ENCODE measurements at places on chromosomes 1 and 21.

DNA sequence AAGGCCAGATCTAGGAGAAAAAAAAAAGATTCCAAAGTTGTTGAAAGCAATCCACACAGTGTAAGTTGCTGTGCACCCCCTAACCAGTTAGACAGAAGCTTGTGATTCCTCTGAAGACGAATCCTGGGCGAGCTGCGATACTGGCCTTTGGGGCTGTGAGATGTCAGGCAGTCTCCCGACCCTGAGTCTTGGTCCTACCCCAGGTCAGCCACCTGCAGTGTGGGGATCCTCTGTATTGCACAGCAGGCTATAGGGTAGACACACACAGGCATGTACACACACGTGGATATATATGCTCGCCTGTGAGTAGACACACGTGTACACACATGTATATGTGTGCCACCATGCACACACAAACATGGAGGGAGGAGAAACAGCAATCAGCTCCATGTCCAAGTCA, 12.9 kb downstream of the ACTRT2 start:
- no peak for DNase-seq

DNA sequence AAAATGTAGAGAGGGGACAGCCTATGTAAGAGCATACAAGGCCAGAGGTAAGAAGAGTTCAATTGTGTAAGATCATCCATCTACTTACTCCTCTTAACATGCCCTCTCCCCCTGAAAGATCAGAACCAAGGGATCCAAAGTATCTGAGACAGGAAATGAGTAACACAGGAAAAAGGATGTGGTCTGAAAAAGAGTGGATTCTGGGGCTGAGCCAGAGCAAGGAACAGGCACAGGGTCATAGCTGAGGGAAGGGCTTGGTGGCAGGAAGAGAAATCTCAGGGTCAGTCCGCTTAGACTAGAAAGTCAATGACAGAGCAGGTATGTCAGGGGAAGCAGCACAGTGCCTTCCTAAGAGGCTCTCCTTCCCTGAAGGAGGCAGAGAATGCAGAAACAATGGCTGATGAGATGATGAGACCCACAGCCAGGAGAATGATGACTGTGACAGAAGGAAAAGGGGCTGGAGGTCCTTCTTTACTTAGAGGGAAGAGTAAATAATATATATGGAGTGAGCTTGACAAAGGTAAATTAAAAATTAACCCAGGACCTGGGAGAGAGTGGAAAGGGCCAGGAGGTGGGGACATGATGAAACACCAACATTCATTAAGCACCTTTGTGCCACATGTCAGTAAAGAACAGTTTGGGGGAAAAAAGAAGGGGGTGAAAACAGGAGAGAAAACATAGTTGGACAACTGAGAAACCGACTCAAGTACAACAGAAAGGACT, 26.2 kb upstream of the A3GALT2 start:
- DNase-seq, result no peak

DNA sequence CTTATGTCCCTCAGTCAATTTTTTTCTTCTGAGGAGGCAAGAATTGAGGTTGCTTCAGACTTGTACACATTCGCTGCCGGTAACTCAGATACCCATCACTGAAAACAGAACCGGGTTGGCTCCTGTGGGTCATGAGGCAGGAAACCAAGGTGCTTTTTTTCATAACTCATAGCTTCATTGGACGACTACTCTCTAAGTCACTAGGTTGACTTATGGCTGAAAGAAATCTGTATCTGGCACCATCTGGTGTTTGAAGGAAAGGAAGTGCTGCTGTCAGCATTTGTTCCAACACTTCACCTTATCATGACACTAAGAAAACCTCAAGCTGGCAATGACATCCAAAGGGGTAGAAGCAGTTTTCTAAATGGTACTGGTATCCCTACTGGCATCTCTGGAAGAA, 82.3 kb downstream of the TBX19 start:
- DNase-seq, result no peak

- DNase-seq, result no peak
These were observed 78.6 kb downstream of the SLC25A24 start for GRCh38 chr1:108121358-108122143.

GRCh38 chr1:94225845-94226244, 11.5 kb downstream of the ARHGAP29 start:
- DNase-seq, result no peak

DNA sequence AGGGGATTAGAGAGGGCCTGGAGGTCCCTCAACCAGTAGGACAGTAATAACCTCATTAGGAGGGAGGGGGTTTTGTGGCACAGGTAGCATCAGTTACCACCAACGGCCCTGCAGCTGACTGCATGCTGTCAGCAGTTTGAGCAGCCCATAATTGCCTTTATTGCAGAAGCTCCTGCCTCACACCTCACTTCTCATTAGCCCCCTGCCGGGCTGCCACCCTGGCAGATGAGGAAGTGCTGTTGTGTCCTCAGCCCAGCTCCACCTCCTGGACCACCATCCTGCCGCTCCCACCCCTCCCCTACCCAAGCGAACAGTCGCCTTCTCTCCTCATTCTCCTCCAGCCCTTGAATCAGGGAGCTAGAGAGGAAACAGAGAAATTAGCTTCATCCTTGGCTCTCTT, 237.4 kb downstream of the LMX1A start:
- no peak for DNase-seq

- DNase-seq, result no peak
These were observed 69.5 kb downstream of the GADD45A start for GRCh38 chr1:67754526-67754920.

GRCh38 chr1:241217516-241217915, 139.5 kb downstream of the RGS7 start:
- DNase-seq, result no peak

- DNase-seq, result no peak
These were observed 104.8 kb upstream of the SLC44A3 start for GRCh38 chr1:94715321-94715720.

- DNase-seq, result no peak
These were observed 516.9 kb downstream of the PTPRU start for GRCh38 chr1:29753244-29753643.

- DNase-seq, result peak; percentile 48
These were observed 89.8 kb downstream of the ADSS2 start for GRCh38 chr1:244361764-244362473.

GRCh38 chr1:27356277-27356618, 10.5 kb downstream of the MAP3K6 start:
- DNase-seq, result no peak

GRCh38 chr1:246971090-246971721, 36.7 kb downstream of the ZNF695 start:
- DNase-seq, result no peak

- no peak for DNase-seq
These were observed 100.1 kb upstream of the DUSP10 start for GRCh38 chr1:221841983-221842335.

GRCh38 chr1:226606311-226607267, 58.0 kb downstream of the STUM start:
- no peak for DNase-seq

DNA sequence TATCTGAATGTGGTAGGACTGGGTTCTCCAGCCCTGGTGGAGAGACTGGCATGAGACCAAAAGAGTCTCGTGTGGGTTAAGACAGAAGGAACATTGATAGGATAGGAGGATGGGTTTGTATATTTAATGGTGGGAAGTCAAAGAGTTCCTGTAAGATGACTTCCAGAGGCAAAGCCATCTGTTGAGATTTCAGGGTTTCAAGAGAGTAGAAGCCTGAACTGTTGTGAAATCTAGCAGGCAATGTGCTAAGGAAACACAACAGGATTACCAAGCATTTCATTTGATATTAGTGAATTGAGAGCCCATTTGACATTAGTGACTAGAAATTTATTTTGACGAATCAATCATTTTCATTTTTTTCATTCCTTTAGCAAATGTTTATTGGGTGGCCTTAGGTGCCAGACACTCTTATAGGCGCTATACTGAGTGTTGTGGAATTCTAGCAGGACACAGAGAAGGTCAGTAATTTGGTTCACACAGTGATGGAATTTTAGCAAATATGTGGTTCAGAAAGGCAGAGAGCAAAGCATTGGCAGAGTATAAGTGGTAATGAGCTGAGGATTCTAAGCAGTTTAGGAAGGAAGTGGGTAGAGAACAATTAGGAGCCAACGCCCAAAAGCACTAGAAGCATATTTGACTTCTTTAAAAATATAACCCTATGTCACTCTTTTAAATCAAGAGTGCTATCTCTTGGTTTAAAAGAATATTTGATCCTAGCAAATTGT, 149.3 kb downstream of the AK5 start:
- no peak for DNase-seq

DNA sequence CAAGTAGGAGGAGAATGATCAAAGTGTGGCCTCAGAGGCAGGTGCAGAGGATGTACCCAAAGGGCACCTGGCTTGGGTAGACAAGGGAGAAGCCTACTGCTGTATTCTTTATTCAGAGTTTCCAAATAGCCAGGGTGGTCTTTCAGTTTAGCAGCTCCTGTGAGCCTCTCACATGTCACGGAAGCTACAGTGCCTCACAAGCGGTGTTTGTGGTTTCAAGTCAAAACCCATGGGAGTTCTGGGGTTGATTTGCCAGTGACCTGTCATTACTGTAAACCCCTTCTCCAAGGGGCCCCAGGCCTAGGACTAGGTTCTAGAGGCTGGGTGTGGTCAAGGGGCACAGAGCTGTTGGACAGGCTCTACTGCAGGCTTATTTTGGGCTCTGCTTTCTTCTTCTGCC, 10.2 kb upstream of the IL10 start:
- DNase-seq, result no peak

DNA sequence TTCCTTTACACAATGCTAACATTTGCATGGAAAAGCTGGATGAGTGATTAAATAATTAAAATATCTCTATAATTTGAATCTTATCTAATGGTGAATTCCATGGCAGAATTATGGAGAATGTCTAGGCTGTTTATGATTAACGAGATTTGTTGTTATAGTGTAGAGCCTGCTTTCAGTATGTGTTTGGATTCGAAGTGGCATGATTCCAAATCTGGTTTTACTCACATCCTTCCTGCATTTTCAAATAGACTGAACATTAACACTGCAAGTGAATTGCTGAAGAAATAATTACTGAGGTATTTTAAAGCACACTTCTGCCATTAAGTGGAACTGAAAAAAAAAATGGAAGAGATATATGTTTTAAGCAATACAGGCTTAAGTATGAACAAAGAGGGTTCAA, 5.1 kb upstream of the NEK7 start:
- DNase-seq, result no peak

DNA sequence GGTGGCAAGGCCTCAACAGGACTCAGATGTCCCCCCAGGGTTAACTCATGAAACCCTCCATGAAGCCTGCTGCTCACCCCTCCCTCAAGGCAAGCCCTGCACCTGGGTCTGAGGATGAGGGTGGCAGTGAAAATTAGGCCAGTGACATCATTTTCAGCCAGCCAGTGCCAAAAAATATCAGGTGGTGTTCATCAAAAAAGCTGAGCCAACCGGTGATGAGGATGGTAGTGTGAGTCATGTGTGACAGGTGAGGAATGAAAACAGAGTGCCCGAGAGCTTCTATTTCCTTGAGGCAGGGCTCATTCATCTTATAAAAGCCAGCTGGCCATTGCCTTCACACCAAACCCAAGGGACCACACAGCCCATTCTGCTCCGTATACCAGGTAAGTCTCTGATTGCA, at the start of gene SPRR1A:
Gene SPRR1A (plus strand): TSS at position 339 of the 400 bp plus-strand sequence. CDS start 1,150 bp downstream, outside the sequence.
- DNase-seq, result no peak

DNA sequence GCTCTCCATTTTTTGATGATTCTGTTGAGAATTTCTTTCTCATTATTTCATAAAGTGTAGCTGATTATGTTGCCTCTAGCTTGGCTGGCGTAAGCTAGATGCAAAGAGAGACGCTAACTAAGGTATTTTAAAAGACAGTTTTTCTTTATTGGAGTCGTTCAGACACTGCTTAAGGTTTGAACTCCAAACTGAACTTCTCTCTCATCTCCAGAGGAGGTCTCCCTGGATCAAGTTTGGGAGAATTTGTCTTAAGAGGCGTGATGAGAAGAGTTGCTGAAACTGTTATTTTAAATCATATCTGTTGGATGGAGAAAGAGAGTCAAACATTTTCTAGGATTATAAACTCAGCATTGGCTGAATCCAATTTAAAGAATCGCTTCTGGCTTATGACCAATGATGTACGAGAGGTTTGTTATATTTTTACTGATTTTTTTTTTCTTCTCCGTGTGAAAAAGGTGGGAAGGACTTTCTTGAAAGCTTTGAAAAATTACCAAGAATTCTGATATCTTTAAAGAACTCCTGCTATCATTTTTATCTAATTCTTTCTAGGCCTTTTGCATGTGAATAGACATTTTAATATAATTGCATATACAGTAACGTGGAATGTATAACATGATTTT, 34.0 kb downstream of the MAP3K7CL start:
- peak; percentile 64 for DNase-seq

GRCh38 chr1:7702365-7702764, 68.7 kb upstream of the VAMP3 start:
- no peak for DNase-seq

GRCh38 chr1:7975212-7975865, 13.8 kb downstream of the PARK7 start:
- DNase-seq, result peak; percentile 28

GRCh38 chr1:224623310-224623714, 7.2 kb downstream of the CNIH3 start:
- DNase-seq, result no peak

DNA sequence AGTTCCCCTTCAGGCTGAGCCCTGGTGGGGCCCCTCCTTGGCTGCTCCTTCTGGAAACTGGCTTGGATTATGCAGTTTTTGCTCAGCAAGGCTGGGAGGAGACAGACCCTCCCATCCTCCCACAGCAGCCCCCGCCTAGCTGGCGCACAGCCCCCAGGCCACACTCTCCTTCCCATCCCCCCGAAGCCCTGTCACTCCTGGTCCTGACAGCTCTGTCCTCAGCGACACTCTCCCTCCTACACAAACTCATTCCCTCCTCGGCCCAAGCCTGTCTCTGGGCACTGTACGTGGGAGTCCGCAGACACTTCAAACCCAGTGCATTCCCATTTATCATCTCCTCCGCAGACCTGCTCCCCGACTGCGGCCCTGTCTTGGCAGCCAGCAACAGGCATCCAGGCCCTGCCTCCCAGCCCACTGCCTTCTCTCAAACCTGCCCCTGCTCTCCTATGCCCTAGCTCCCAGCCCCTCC, 25.0 kb upstream of the EPHB2 start:
- DNase-seq, result no peak

DNA sequence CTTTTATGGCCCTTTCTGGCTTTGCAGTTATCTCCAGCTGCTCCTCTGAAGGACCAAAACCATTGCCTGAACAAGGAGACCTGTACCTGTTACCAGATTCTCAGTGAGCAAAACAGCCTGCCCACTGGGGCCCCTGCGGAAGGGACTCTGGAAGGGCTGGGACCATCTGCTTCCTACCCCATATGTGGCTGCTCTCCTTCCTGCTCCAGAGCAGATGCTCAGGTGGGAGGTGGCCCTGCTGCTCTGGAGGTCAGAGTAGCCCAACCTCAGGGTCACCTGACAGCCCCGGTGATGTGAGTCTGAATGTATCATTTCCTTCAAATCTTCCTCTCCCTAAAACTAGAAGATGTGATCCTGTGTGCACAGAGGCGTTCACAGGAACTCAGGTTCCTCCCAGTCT, 33.6 kb downstream of the PRDM16 start:
- no peak for DNase-seq

- no peak for DNase-seq
These were observed 547.3 kb upstream of the PLXNA2 start for GRCh38 chr1:208791456-208791855.

- DNase-seq, result no peak
These were observed 82.5 kb downstream of the NRIP1 start for GRCh38 chr21:14982336-14982735.

GRCh38 chr21:28066076-28066475, 926.6 kb downstream of the LTN1 start:
- DNase-seq, result no peak

- no peak for DNase-seq
These were observed 101.4 kb downstream of the TEX35 start for GRCh38 chr1:178614286-178614685.

GRCh38 chr1:216888731-216889130, 165.5 kb upstream of the ESRRG start:
- DNase-seq, result no peak

GRCh38 chr21:30372139-30372770, at the start of gene KRTAP13-2:
Gene KRTAP13-2, minus strand, starts transcription at chr21:30372271. Its CDS starts 58 bp downstream, at chr21:30372213.
- DNase-seq, result no peak
